Fibroblast of skin of back (primary cell): ENCODE measurements at places on chromosomes 11 and 22.

- no peak for DNase-seq
These were observed 9.1 kb upstream of the GLYATL1B start for GRCh38 chr11:59076876-59077571.

GRCh38 chr22:22655452-22656290 is 11.3 kb downstream of the GGTLC2 start:
- no peak for DNase-seq

DNA sequence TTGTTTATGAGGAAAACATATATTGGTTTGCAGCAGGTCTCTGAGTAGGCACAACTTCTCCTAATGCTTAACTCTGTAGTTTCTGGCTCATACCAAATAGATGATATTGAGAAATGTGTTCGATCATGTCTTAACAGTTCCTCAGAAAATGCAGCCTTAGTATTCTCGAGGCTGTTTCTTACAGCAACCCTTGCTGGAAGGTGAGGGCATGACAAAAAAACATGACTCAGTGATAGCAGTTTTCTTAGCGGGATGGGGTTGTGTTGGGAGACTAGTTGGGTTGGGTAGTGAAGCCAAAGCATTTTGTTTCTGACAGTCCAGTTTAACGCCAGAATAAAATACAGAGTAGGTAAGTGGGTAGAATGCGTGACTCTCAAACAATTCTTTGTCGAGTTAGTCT is 94.7 kb upstream of the PARVA start:
- DNase-seq: no peak

GRCh38 chr22:25626624-25626990 is 62.1 kb downstream of the GRK3 start:
- no peak for DNase-seq

DNA sequence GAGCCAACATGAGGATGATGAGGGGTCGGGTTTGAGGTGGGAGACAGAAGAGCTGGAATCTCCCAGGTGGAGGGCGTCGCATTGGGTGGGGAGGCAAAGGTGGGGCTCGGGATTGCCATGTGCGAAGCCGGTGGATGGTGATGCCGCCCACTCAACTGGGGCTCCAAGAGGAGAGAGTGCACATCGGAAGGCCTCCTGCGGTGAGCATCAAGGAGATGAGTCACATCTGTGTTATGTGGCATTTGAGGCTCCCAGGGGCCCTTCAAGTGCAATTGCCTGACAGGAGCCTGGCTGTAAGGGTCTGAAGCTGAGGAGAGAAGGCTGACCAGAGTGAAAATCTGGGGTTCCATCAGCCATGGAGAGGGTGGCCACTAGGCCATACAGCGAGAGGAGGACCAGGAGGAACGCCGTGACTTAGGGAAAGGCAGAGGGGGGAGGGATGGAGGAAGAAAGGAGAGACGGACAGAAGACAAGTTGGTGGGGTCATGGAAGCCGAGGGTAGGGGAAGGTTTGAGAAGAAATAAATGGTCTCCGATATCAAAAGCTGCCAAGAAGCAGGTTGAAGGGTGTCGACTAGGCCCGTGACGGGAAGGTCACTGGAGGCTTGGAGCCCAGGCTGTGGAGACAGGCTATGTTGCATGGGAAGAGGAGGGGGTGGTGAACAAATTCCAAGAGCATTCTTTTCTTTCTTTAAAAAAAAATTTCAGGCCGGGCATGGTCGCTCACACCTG is 21.3 kb downstream of the RASD2 start:
- peak; percentile 85 for DNase-seq

DNA sequence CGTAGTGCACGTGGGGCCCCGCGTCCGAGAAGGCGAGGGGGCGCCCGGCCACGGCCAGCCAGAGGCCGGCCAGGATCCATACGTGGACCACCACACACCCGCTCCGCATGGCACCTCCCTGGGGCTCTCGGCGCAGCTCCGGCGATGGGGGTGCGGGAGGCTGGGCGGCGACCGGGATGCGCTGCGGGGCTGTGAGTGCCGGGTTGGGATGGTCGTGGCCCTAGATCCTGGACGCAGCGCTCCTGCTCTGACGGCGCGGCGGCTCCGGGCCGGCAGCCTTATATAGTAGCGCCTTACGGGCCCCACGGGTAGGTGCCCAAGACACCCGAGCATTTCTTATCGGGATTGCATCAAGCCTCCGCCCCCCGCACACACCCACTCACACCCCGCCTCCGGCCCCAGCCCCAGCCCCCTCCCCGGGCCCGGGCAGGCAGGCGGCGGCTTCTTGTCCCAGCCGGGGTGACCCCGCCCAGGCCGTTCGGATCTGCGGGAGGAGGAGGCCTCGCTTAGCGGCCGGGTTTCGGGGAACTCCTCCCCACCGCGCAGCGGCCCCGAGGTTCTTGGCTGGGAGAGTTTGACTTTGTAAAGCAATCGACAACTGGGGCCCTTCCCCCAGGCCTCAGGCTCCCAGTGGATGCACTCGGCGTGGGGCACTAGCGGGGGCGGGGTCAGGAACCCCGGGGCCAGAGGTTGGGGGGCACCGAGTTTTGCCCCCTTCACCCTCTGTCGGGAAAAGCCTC is at the start of gene FGF19:
TSS of gene FGF19 (minus strand) at position 255 of the 740 bp plus-strand sequence. CDS start at position 109, 146 bp downstream.
- no peak for DNase-seq
